ENCODE measurements at places on chromosomes 11 and 22.

DNA sequence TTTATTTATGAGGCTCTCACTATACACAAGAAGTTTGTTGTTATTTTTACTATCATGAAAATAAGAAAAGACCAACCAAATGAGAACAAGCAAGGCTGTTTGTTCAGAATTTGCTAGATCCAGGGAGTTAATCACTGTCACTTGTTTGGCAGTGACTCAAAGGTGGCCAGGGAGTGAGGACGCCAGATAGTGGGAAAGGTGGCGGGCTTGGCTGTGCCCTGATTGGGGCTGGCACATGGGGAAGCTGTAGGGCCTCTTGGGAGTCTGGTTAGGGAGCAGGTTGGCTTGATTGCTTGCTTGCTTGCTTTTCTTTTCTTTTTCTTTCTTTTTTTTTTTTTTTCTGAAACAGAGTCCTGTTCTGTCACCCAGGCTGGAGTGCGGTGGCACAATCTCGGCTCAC lies 53.1 kb upstream of the SLC22A12 start:
- no peak for DNase-seq

- no peak for DNase-seq
Measured at GRCh38 chr22:20781272-20781990, 7.5 kb downstream of the SERPIND1 start.

GRCh38 chr11:37110385-37110784 lies 512.3 kb upstream of the RAG2 start:
- no peak for DNase-seq

- DNase-seq = no peak
Measured at GRCh38 chr11:62805961-62806441, 761 bp upstream of the NXF1 start.

DNA sequence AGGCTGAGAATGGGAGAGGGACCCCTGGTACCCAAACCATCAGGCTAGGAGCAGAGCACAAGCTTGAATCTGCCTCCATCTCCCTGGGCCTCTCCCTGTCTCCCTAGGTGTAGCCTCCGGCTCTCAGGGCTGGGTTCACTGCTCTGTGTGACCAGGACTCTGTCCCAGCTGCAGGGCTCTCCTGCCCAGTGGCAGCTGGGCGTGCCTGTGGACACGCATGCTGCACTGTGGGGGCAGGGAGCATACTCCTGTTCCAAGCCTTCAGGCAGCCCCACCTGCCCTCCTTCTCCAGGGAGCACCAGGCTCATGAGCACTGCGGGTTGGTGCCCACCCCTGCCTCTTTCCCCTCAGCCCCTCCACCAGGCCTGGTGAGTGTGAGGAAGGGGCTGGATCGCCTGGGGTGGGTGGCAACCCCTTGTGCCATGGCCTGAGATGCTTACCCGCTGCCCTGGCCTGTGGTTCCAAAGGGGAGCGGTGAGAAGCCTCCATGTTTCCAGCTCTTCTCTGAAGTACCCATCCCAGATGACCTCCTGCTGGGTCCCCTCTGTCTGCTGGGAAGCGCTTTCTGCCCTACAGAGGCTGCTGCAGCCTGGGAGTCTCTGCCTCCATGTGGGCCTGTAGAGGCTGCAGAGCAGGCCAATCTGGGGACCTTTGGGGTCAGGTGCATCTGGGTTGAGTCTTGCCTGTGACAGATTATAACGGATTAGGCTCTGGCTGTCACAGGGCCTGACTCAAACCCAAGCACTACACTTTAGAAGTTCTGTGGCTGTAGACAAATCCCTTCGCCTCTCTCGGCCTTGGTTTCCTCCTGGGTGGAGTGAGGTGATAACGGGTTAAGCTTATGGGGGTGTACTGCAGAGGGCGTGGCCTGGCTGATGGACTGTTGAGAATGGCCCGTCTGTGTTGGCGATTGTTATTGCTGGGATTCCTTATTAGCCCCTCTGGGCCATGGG lies 43.7 kb downstream of the WNT11 start:
- DNase-seq = no peak

GRCh38 chr11:132579136-132579535 lies 953.2 kb downstream of the OPCML start:
- no peak for DNase-seq

DNA sequence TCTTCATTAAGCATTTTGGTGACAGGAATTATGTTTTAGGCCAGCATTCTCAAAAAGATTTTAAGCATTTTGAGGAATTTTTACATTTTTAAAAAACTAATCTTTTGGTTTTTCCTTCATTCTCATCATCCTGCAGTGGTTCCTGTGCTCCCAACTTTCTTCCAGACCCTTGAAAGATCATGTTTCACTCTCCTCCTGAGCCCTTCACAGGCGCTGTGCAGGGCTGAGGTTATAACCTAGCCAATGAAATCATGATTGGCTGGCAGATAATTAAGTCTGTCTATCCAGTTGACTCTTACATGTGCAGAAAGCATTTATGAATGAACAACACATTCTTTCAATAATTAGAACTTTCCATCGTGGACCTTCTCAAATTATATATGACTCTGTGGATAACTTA lies 226.3 kb downstream of the DDX10 start:
- no peak for DNase-seq

DNA sequence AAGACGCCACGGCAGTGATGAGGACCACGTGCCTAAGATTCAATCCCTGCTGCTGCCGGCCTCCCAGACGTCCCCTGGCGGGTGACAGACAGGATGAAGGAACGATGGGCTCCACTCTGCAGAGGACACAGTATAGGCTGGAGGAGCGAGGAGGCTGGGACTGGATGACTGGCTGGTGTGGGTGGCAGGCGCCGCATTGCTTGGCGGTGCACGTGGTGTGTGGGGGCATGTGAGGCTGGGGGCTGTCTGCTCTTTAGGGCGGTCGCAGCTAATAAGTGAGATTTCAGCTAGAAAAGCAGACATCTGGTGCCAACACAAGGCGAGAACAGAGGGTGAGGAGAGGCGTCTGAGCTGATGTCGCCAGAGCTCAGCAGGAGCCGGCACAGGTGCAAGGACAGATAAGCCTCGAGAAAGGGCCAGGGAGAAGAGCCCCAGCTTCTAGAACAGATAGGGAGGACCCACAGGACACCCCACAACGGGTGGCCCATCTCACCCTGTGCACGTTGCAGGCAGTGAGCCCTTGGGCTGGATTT lies 33.2 kb downstream of the TSPAN4 start:
- no peak for DNase-seq

- no peak for DNase-seq
Measured at GRCh38 chr11:12017243-12017678, 8.8 kb upstream of the DKK3 start.

DNA sequence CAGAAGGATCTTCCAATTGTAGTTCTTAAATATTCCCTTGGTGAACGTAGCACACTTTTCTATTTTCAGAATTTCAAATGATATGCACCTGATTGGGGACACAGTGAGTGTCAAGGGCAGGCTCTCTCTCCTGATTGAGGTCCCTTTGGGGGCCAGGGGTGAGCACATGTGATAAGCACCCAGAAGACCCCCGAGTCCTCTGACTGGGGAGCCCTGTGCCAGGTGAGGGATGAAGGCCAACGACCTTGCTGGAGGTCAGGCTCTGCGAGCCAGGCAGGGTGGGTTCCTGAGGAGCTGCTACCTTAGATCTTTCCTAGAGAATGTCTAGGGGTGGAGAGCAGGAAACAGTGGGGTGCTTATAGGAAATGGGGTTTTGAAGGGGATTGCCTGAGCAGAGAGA lies 1253.9 kb downstream of the BRD1 start:
- DNase-seq = no peak

DNA sequence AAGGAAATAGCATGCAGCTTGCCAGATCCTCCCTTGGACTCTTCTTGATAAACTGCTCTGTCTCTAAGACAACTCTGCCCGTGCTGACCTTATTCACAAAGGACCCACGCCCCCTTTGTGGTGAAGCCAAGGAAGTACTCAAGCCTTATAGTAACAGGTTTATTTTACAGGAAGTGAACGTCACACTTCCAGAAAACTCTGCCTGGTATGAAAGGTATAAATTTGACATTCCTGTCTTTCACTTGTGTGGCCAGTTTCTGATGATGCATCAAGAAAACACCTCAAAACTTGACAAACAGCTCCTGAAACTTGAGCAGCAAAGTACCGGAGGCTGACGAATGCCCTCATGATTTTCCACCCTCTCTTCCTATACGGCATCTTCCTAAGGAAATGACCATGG lies 12.5 kb upstream of the PELI3 start:
- DNase-seq = no peak

DNA sequence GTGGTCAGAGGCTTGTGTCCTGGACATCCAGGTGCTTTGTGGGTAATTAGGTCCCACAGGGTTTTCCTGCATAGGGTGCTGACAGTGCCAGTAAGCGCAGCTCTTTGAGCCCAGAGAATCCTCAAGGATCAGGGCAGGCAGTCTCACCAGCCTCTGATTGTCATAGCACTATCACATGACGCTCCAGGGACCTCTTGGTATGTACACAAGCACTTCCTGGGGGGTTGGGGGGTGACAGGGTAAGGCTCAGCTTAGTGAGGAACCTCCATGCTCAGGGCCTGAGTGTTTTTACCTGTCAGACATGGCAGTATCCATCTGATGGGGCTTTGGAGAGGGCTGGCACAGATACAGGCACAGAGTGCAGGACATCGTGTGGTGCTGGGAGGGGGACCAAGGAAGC lies 27.9 kb upstream of the SUSD2 start:
- no peak for DNase-seq

DNA sequence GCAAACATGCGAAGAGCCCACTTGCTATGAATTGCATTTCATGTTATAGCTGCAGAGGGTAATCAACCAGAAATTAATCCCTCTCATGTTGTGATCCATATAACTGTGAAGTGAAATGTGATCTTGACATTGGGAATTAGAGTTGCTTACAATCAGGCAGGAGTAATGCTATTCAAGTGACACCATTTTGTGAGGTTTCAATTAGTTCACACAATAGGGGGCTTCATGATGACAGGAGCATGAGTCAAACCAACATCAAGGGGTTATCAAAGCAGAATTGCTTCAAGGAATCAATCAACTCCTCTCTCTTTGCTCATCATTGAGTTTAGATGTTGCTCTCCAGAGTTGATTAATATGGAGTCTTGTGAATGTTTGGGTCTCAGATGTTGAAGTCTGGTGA lies 1585.2 kb upstream of the TENM4 start:
- no peak for DNase-seq

DNA sequence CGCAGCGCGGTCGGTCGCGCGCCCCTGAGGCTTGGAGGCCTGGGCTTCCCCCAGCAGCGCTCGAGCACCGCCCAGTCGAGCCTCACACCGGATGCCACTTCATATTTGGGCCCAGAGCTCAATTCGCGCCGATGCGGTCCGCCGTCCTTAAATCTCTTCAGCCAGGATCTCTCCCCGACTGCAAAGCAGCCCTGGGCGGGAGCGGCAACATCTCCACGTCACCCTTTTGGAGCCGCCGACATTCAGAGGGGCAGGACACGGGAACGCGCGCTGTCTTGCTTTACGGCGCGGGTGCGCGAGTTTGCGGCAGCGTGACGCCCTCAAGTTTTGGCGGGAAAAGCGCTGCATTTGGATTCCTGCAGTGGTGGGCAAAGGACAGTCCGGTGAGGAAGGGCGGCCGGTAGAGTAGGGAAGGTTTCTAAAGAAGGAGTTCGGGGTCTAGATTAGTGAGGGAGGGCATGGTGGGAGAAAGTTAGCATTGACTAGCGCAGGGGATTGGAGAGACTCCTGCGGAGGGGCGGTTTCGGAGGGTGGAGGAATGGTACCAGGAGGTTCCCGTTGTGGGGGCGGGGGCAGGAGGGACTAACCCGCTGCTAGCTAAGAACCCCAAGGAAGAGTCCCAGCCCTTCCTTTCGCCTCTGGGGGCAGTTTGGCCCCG lies 796 bp downstream of the CHEK1 start:
- peak; percentile 52 for DNase-seq

- no peak for DNase-seq
Measured at GRCh38 chr11:26087120-26087935, 244.6 kb upstream of the ANO3 start.

DNA sequence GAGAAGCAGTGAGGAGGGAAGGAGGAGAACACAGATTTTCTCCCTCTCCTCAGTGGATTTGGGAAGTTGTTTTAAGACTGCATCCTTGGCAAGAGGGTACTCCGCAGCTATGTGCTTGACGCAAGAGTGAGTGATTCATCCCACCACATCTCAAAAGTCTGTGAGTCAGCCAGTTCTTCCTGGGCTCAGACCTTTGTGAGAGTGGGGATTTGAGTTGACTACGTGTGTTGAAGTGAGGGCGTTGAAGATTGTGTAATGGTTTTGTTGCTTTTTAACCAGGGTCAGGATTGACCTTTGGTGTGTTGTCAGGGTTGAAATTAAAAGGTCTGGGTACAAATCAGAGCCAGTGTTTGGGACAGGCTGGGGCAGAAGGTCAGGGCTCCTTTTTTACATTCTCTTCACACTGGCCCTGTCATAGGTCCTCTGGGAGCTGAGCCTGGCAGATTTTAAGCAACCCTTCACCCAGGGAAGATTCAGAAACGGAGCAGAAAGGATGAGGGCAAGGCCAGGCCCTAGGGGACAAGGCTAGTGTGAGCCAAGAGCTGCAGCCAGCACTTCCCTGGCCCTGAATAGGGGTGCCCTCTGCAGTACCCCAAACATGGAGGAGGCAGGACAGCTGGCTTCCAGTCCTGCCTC lies 4.2 kb upstream of the C11orf86 start:
- no peak for DNase-seq

GRCh38 chr11:1326435-1327063 lies 17.1 kb upstream of the TOLLIP start:
- no peak for DNase-seq

- no peak for DNase-seq
Measured at GRCh38 chr11:34626393-34626792, 5.5 kb downstream of the EHF start.

DNA sequence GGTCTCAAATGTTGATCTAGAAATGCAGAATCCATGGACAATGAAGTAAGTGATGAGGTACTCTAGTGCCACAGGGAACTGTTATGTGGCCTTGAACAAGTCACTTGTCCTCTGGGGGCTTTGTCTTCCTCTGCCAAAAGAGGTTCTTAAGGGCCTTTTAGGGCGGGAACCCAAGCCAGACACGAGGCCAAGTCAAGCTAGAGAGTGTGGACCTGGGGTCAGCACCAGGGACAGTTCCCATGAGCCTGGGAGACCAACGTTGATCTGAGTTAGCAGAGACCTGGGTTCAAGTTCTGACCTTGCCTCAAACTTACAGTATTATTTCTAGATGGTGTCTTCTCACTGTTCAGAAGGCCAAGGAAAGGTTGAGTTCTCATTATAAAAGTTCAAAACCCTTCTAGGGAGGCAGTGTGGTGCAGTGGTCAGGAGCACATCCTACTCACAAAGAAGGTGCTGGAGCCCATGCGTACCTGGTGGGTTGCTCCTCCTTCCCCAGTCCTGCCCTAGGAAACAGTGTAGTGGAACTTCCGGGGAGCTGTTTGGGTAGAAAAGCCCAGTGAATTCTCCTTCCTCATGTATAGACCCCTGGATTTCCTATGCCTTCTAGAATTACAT lies 121.5 kb downstream of the CHST1 start:
- DNase-seq = no peak

DNA sequence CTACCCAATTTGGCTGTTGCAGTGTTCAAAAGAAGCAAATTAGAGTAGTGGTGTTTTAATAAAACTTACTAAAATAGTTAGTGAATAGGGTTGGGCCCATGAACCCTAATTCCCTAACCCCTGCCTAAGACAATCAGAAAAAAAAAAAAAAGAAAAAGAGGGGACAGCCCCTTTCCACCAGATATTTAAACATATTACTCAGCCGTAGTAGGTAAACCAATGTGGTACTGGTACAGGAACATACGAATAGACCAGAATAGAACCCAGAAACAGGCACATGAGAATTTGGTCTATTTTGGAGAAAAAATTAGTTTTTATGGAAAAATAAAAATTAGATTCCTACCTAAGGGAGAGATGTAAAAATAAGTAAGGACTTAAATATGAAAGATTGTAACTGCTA lies 38.6 kb downstream of the MMP7 start:
- no peak for DNase-seq

GRCh38 chr22:19241593-19241906 lies 50.0 kb downstream of the CLTCL1 start:
- DNase-seq = no peak

GRCh38 chr11:9120664-9121468 lies 29.5 kb upstream of the SCUBE2 start:
- no peak for DNase-seq
